Subcutaneous preadipocyte (primary cell): ENCODE measurements at places on chromosomes 12 and 14. TPM values are rescaled to one million over a fixed set of nuclear protein-coding genes. Genes with fewer than 3 reads are reported as not detected.

EPS8 gene
- total RNA-seq = 147 and 183 TPM in 2 replicates

HCAR3 gene
- not detected in 2 replicates for total RNA-seq

WNT1 gene
- not detected in 2 replicates for total RNA-seq

TARBP2 gene
- total RNA-seq = 51.1 and 53.4 TPM in 2 replicates

CLEC4E gene
- total RNA-seq = not detected in 2 replicates

ERP27 gene
- total RNA-seq = not detected in 2 replicates

STXBP6 gene
- total RNA-seq = 22.0 and 23.7 TPM in 2 replicates

CLEC7A gene
- total RNA-seq = not detected in 2 replicates

PTGER2 gene
- total RNA-seq = 22.1 and 23.5 TPM in 2 replicates

ADCY4 gene
- total RNA-seq = 3.7 and 11.5 TPM in 2 replicates

KRT78 gene
- total RNA-seq = not detected in 2 replicates

TMEM260 gene
- total RNA-seq = 10.7 and 17.8 TPM in 2 replicates

BEST3 gene
- under 0.01 TPM in 1 of 2 replicates, not detected in the other for total RNA-seq

MYO1A gene
- 0.73 TPM in 1 of 2 replicates, not detected in the other for total RNA-seq

CFAP54 gene
- total RNA-seq = 1.1 and 1.4 TPM in 2 replicates

KCNMB4 gene
- 0.20 and 0.37 TPM in 2 replicates for total RNA-seq

USP44 gene
- 0.73 and 0.78 TPM in 2 replicates for total RNA-seq

LMNTD1 gene
- total RNA-seq = 1.4 TPM in 1 of 2 replicates, not detected in the other

MMP17 gene
- 10.6 and 11.0 TPM in 2 replicates for total RNA-seq

ERBB3 gene
- under 0.01 TPM in 2 replicates for total RNA-seq

KRT6B gene
- not detected in 2 replicates for total RNA-seq

COCH gene
- 1.1 and 1.2 TPM in 2 replicates for total RNA-seq
